ENCODE measurements at places on chromosomes 3 and 15. TPM values are rescaled to one million over a fixed set of nuclear protein-coding genes. Genes with fewer than 3 reads are reported as not detected.

CISH gene
- 1.8 TPM for total RNA-seq

UBXN7 gene
- total RNA-seq = 12.3 TPM

SMAD6 gene
- total RNA-seq = 2.0 TPM

GRAMD2A gene
- not detected for total RNA-seq

LINGO1 gene
- total RNA-seq = not detected

ERICH6 gene
- total RNA-seq = not detected

DNA sequence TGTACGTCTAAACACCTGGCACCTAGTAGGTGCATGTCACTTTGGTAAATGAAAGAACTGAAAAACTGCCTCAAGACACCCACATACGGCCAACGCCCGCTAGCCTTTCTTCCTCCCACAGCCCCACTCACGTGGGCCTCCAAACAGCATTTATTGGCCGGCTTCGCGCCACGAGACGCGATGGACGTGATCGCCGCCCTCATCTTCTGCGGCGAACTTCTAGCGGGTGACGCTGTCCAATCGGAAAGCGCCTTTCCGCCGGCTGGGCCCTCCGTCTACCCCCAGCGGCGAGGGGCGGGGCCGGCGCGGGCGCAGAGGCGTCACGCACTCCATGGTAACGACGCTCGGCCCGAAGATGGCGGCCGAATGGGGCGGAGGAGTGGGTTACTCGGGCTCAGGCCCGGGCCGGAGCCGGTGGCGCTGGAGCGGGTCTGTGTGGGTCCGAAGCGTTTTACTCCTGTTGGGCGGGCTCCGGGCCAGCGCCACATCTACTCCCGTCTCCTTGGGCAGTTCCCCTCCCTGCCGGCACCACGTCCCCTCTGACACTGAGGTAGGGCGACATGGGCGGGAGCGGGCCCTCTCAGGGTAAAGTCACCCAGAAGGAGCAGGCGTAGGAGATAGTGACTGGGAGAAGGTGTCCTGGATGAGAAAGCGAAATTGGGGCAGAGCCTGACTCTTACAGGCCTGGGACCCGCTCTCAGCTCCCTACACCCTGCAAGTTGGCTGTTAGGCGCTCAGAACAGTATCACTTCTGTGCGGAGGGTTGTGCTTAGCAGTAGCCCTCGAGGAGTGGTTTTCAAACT is at the start of gene LMLN:
Gene LMLN, plus strand, starts transcription at position 327 of the 803 bp plus-strand sequence. Its CDS starts 29 bp downstream, at position 356.
- peak; percentile 97 for DNase-seq

DNA sequence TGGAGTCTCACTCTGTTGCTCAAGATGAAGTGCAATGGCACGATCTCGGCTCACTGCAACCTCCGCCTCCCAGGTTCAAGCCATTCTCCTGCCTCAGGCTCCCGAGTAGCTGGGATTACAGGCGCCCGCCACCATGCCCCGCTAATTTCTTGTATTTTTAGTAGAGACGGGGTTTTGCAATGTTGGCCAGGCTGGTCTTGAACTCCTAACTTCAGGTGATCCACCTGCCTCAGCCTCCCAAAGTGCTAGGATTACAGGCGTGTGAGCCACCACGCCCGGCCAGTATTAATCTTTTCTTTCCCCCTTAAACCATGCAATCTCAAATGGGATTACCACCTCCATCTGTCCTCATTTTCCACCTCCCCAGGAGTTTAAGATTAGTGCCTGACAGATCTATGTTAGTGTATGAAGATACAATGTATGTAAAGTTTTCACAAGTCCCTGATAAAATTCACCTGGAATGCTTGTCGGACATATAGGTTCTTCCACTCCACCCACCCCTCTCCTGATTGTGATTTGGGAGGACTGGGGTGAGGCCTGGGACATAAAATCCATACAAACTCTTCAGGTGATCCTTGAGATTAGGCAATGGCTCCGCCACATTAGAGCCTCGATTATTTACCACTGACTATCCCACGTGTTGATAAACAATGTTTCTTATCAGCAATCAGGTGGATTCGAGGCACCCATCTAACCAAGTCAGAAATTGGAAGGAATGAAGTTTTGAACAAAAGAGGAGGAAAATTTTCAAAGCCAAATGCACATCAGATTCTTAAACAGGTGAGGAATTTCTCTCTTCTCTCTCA is 1.2 kb downstream of the PARL start:
- DNase-seq = no peak

- peak; percentile 30 for DNase-seq
Observed at GRCh38 chr3:153285194-153285641, 123.2 kb downstream of the RAP2B start.

DNA sequence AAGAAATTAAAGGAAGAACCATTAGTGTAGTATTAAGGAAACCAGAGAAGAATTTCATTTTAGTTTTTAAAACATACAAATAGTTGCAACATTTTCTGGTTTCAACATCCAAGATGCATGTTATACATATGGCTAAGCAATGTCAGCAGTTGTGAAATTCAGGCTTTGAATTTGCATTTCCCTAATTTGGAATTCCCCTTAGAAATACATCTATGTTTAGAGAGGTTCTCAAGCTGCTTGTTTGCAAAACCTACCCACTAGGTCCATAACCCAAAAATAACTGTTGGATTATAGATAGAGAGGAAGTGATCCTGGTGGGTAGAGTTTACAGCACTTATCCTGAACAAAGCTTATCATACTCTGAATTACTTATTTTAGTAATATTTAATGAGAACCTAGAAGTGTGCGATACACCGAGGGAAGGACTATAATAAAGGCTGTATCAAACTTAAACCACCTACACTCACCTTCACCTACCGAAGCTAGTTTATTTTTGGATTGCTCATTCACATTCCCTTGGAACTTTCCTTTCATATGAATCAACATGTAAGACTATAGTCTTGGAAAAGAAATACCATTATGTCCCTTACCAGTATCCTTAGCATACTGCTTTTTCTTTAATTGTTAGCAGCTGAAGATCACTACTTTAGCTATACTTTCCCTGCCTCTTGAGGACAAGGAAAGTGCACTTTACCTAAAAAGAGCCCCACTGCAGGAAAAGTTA is 60.6 kb downstream of the CHAC1 start:
- DNase-seq = no peak

DNA sequence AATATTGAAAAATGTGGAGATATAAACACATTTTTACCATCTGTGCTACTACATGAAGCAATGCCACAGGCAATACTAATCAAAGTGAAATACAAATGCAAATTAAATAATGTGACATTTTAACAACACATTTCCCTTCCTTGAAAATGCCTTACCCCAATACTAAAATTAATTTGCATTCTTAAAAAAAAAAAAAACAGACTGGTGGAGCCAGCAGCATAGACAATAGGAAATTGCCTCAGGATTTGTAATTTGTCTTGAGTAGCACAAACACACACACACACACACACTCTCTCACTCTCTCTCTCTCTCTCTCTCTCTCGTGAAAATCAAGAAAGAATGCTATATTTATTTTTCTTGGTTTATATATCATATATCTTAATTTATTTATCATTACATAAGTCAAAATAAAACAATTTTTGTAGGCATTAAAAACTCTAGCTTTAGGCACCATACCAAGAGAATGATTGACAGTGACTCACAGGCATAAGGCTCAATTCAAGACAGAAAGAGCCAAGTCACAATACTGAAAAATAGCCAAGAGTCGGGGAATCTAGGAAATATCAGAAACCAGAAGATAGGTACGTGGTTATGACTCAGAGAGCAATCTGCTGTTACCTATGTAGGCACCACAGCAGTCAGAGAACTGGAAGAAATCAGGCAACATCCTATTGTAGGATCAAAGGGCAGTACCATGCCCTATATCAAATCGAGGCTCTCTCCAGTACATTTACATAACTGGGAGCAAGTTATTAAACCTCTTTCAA is 23.0 kb downstream of the SUCNR1 start:
- DNase-seq = peak; percentile 62

DNA sequence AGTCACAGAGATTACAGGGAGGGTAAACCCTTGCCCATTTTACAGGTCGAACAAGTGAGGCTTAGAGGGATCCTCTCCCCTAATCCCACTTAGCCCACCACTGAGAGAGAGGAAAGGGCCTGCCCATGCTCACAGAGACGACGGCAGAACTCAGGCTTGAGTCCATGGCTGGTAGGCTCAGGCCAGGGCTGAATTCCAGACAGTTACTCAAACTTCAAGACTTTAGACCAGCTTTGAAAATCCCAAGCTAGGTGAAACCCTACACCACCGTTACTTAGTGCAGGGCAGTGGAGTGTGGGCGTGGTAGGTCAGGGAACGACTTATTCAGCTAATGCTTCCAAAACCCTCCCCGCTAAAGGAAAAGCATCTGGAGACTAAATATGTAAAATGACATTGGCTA is 16.4 kb downstream of the GRIP2 start:
- no peak for DNase-seq

DNA sequence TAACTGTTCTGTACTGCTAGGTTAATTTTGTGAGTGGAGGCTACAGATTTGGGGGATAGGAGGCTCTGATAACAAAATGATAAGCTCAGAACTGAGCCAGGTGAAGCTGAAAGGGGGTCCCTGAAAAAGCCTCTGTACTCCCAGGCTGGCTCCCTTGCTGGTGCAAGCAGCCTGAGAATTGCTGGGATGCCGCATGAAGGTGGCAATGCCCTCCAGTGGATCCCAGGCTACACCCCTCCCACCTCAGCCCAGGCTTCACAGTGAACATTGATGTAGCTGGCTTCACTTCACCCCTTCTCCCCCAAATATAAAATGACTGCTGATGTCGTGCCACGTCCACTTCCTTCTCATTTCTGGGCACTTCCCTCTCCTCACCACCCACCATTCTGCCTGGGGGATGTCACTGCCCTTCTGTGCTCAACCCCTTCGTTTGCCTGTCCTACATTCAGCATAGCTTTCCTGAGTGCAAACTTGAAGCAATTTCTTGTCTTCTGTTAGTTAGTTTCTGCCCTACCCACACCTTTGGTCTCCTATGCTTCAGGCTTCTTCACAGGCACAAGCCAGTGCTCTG is 9.7 kb upstream of the ARHGEF26 start:
- no peak for DNase-seq

- DNase-seq = no peak
Observed at GRCh38 chr3:164488893-164489292, 589.4 kb downstream of the SI start.

DNA sequence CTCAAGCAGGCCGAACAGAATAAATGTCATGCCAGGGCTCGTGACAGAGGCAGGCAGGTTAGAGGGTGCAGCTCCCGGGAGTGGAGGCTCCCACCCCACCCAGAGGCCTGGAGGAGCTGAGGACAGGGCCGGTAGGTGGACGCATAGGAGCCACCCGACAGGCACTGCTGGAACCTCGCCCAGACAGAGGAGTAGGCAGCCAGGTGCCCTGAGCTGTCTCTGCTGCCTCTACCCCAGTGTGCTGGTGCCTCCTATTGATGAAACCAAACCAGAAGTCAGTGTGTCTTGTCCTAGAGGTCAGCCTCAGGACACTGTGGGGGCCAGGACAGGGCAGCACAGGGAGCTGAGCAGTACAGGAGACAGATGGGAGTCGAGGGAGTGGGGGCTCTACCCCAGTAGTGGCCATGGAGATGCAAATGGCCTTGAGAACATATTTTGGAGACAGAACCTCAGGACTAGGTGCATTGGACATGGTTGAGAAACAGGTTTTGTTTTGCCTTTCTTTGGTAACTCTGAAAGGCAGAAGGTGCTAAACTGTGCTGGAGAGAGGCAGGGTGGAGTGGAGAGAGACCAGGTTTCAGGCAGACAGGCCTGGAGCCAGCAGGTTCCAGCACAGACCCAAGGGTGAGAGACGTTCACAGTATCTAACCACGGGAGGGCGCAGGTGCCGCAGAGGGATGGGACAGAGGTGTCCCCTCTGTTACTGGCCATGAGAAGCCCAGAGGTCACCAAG is 15.4 kb upstream of the KLF15 start:
- no peak for DNase-seq

GRCh38 chr3:186971578-186971977 is 41.3 kb downstream of the ST6GAL1 start:
- no peak for DNase-seq

GRCh38 chr3:129412542-129413198 is 15.8 kb downstream of the EFCAB12 start:
- no peak for DNase-seq

Measured in RPMI7951 (cell line).